ENCODE measurements at places on chromosomes 12 and 14. TPM values are rescaled to one million over a fixed set of nuclear protein-coding genes. Genes with fewer than 3 reads are reported as not detected.

- DNase-seq, result no peak
Observed at GRCh38 chr12:88227871-88228270, 85.8 kb downstream of the TMTC3 start.

DNA sequence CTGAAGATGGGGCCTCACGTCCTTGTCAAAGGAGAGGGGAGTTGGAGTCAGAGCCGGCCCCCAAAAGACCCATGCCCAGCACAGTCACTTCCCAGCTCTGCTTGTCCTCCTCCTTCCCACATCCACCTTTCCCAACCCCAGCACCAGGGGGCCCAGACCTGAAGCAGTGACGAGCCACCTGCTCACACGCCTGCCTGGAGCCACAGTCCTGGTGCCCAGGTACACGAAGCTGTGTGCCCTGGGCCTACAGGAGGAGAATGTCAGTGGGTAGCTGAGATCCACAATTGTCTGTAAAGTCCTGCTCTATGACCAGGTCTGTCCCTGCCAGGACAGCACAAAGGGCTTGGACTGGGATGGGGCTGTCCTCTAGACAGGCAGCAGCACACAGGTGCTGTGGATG, 126.8 kb upstream of the PZP start:
- DNase-seq, result no peak

GRCh38 chr12:77249892-77250291, 184.5 kb upstream of the E2F7 start:
- no peak for DNase-seq

GRCh38 chr12:67774983-67775587, 126.5 kb downstream of the DYRK2 start:
- DNase-seq, result no peak

GRCh38 chr12:70549340-70550179, 87.7 kb downstream of the PTPRB start:
- no peak for DNase-seq

GRCh38 chr14:57492859-57493258, 798 bp downstream of the CCDC198 start:
- DNase-seq, result no peak

DNA sequence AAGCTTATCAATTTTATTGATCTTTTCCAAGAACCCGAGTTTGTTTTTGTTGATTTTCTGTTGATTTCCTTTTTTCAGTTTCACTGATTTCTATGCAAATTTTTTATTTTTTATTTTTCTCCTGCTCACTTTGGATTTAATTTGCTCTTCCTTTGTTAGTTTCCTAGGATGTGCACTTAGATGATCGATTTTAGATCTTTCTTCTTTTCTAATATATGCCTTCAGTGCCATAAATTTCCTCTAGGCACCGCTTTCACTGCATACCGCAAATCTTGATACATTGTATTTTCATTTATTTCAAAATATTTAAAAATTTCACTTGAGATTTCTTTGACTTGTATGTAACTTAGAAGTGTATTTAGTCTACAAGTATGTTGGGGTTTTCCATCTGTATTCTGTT, 9.5 kb downstream of the TOGARAM1 start:
- no peak for DNase-seq

DNA sequence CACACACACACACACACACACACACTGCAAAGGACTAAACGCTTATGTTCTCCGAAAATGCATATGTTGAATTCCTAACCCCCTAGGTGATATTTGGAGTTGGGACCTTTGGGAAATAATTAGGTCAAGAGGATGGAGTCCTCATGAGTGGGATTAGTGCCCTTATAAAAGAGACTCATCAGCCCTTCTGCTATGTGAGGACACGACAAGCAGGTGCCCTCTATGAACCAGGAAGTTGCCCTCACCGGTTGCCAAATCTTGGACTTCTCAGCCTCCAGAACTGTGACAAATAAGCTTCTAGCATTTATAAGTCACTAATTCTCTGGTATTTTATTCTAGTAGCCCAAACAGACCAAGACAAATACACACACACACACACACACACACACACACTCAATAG, 20.7 kb upstream of the TCP11L2 start:
- no peak for DNase-seq

GRCh38 chr12:116713527-116713926, 24.3 kb downstream of the SPRING1 start:
- no peak for DNase-seq

DNA sequence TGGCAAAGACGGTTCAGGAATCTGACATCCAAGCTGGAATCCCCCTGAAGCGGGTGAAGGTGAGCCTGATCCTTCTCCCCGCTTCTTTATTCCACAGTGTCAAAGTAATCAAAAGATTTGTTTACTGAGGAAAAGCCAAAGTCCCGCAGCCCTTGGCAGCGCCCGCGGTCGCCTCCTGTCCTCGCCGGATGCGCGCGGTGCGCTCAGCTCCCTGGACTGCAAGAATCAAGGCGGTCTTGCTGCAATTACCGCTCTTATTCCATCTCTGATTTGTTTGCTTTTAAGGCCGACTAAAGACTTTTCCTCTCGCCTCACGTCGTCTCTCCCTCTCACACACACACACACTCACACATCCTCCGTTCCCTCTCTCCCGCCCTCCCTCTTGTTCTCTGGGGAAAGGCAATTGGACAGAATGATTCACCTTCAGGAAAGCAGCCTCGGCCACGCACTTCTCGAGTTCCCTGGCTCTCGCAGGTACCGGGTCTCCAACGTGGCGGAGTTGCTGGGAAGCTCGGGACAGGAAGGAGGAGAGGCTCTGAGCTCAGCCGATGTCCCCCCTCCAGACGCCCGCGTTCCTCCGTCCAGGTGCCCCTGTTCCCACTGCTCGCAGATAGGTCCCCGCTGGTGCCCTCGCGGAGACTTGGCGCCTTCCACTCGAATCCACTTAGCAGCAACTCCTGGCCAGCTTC, 68.6 kb upstream of the USP15 start:
- DNase-seq, result no peak

DNA sequence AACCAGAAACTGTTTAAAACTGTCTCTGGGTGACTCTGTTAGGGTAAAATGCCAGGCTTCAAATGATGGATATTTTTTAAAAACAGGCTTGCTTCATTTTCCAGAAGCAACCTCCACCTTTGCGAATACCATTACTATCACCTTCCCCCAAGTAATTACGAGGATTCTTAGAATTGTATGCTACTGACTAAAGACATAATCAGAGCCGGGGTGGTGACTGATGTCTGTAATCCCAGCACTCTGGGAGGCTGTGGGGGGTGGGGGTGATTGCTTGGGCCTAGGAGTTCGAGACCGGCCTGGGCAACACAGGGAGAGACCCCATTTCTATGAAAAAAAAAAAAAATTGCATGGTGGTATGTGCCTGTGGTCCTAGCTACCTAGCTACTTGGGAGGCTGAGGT, 38.3 kb downstream of the FGD6 start:
- no peak for DNase-seq

DNA sequence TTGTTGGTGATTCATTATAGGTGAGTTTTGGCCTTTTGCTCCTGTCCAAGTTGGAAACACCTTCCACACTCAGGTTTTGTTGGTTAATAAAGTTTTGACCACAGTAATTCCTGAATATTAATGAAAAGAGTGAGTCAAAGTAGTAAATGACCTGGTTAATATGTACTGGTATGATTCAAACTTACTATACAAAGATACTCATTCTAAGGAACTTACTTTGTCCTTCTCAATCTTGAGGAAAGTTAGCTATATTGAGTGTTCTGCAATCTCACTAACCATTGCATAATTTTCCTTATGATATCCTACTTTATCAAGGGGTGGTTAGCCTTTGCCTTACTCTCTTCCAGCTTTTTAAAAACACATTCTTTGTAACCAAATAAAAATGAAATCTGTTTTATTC, 20.9 kb upstream of the HECTD1 start:
- no peak for DNase-seq

The PLCZ1 gene
- not detected for total RNA-seq

The SINHCAF gene
- 47.7 TPM for total RNA-seq

The CMTM5 gene
- 3.5 TPM for total RNA-seq

The INHBE gene
- total RNA-seq, result not detected

The SOAT2 gene
- not detected for total RNA-seq

The ERGIC2 gene
- total RNA-seq, result 93.9 TPM

The SLC7A8 gene
- 8.4 TPM for total RNA-seq

The AKAP6 gene
- 43.0 TPM for total RNA-seq
